ENCODE measurements at places on chromosomes 11 and 22.
A peak's percentile ranks its signal among the peaks of the same experiment; 100 is the strongest.

DNA sequence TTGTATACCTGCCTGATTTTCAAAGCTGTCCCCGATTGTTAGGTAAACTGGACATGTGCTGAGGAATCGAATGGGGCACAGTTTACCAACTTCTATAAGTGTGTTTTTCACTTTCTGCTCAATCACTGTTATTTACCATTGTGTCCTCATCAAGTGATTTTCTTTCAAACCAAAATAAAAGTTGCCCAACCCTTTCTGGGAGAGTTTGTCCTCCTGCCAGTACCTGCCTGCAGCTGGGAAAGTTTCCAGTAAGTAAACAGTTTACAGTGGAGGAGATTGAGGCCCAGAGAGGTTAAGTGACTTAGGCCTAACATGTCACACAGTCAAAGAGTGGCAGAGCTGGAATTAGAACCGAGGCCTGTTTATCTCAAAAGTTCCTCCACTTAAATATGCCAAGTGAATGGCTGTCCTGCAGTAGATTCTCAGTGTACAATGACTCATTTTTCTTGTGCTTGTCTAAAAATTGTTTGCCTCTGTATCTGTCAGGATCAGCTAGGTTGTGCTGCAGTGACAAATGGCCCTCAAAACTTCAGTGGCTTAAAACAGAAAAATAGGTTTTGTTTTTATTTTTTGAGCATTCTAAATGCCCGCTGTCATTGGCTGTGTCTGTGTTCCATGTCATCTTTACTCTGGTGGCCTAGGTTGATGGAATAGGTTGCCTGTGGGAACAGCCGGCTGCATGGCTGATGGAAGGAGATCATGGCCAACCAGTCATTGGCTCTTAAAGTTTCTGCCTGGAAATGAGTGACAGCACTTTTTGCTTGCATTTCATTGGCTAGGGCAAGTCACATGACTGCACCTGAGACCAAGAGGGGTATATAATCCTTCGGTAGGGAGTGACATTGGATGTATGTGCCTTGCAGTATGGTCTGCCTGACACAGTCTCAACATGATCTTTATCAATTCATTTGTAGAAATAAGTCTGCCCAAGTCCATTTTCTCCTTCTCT lies 61.8 kb upstream of the CRYBB3 start:
- no peak for DNase-seq

GRCh38 chr22:22810018-22810427 lies 77.6 kb upstream of the IGLL5 start:
- DNase-seq, result peak; percentile 72

- no peak for DNase-seq
Observed at GRCh38 chr11:130407978-130408377, 20.4 kb downstream of the ADAMTS8 start.

DNA sequence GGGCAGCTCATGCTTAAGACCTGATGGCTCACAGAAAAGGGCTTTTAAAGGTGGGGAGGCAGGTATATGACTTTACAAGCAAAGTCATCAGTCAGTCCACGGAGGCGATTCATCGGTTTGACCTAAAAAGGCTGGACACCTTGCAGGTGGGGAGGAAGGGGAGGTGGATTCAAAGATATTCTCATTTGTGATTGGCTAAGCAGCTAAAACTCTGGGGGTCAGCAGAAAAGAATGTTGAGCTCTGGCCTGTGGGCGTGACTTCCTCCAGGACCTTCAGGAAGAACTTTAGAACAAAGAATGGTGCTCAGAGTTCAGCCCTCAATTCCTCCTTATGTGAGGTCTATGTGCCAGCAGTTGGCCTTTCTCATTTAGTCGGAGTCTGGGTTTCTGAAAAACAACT lies 78.3 kb upstream of the LMO1 start:
- DNase-seq, result no peak

GRCh38 chr11:8209208-8209807 lies 40.5 kb upstream of the RIC3 start:
- DNase-seq, result no peak

GRCh38 chr22:36724836-36725235 lies 21.3 kb upstream of the CACNG2 start:
- DNase-seq, result no peak

GRCh38 chr22:42791721-42792452 lies 65.2 kb downstream of the ARFGAP3 start:
- no peak for DNase-seq

GRCh38 chr22:42169055-42169469 lies 38.5 kb upstream of the CYP2D6 start:
- peak; percentile 76 for DNase-seq
